ENCODE measurements at places on chromosomes 7 and 10.

DNA sequence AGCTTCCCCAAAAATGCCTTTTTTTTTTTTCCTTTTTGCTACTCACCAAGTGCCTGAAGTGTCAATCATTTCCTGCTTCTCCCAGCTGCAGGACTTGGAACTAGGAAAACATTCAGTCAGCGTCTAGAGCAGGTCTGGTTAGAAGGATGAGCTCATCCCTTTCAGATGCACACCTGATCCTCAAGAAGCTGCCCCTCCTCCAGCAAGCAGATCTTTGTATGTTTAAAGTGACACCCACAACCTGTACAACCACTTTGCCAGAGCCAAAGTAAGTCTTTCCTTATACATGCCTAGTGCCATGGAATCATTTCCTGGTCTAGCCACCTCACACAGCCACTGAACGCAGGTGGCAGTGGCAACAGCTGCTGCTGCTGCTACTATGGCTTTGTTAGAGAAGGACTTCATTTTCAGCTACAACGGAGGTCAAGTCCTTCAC lies 10.4 kb upstream of the USP54 start:
- no peak for DNase-seq

DNA sequence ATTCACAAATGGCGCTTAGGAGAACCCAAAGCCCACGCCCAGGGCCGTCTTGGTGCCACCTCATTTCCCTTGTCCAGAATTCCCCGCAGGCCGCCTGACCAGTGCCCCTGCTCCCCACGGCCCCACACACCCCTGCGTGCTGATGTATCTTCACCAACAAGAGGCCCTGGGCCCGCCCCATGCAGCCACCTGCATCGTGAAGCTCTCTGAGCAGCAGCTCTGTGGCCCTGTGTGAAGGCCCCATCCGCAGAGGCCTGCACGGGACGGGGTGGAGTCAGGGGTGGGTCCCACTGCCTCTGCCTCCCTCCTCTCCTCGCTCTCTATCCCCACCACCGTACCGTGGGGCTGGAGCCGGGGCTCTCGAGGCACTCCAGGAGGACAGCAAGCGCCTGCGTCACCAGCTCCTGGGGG lies 14.7 kb downstream of the BRAT1 start:
- no peak for DNase-seq

DNA sequence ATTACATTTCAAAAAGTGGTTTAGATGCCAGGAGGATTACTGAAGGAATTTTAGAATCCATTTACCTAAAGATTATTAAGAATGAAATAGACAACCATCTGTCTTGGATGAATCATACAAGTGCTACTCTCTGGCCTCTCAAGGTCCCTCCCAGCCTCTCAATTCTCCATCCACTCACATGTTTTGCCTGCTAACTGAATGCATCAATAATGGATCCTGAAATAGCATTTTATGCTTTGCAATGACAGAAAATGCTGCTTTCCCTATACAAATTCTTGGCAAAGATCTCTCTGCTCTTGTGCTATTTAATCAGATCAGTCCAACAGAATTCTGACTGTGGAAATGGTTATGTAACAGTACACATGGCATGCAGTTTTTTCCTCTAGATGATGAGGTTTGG lies 68.1 kb downstream of the HBP1 start:
- DNase-seq = no peak

DNA sequence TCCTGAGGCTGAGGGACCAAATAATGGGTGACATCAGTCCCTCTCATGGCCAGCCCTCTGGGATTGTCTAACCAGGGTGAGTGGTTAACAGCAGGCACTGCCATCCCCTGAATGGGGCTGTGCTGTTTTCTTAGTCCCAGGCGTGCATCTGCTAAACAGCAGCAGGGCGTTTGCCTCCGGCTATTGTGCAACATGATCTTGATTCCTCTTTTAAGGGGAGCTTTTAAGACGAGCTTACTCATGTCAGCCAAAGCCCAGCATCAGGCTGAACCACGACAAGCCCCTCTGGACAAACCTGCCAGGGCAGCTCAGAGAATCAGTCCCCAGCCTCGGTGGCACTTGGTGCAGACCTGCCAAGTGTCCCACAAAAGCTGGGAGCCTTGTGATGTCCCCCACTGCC lies 16.2 kb upstream of the IGFBP3 start:
- no peak for DNase-seq

DNA sequence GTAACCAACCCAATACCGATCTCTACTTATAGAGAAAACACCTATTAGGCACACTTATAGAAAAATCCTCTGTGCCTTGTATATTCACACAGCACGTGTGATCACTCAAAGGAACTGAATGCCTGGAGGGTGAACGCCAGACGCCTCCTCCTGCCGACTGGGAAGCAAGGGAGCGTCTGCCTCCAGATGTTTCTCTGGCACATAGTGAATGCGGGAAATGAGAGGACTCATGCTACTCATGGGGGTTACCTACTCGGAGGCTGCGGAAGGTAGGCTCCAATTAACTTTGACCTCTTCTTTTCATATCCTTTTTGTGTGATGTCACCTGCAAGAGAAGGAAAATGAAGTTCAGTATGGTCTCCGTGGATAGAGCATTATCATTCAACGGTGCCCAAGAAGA lies 203.3 kb downstream of the DIP2C start:
- DNase-seq = no peak

GRCh38 chr10:61609701-61610100 lies 53.0 kb upstream of the CABCOCO1 start:
- DNase-seq = no peak

GRCh38 chr10:78331391-78331922 lies 297.8 kb downstream of the RPS24 start:
- DNase-seq = no peak

DNA sequence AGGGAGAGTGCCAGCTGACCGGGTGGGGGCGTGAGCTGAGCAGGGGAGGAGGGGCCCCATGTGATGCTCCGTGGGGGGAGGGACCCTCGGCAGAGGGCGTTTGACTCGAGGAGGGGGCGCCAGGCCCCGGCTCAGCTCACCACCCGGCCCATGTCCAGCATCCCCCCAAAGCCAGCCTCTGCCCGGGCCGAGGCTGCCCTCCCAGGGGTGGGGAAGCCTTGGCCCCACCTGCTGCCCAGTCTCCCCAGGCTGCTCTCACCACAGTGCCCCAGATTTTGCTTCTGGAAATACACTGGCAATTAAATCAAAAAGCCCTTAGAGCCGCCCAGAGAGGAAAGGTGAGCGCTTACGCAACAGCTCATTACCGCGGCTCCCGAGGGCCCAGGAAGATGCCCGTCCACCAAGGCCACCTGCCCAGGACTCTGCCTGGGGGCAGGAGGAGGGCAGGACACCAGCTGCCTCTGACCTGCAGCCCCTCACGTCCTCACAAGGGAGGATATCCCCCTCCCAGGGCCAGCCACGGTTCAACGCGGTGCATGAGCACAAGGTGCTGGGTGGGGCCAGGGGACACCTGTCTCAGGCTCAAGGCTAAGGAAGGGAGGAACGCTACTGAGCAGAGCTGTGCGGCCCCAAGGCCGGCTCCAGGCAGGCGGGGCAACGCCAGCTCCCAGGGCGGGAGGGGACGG lies 70.0 kb upstream of the INPP5A start:
- no peak for DNase-seq

DNA sequence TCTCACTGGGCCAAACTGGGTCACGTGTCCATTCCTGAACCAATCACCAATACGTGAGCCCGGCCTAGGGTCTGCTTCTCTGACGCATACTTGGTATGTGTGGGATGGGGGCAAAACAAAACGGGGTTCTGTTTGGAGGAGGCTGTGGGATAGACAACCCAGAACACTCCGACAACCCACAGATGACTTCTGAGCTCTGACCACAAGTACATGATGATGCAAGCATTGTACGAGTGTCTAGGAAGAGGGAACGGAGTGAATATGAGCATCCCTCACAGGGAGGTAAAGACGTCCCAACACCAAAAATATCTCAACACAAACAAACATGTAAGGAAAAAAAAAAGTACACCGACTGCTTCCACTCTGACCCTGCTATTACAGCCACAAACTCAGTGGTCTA lies 5.6 kb downstream of the DAGLB start:
- DNase-seq = no peak

DNA sequence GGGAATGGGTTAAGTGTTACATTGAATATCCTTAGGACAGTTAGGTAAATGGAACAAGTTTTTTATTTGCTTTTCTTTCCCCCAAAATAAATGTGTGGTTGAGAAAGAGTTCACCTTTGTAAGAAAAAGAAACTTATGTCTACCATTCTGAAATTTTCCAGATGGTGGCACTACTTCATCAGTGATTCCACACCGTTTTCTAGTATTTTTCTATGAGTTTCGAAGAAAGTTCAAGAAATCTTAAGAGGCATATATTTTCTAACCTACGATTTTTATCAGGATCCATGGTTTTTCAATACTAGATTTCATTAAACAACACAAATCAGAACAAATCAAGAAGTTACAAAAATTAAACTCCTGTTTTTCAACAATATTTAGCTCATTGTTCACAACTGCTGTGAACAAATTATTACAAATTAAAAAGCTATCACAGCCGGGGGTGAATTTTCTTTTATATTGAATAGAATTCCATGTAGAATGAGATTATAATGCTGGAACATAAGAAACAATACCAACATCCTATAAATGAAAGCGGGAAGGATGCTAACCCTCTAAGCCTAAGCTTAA lies 163.1 kb upstream of the NPVF start:
- peak; percentile 18 for DNase-seq

GRCh38 chr7:21134631-21135030 lies 293.3 kb upstream of the SP4 start:
- no peak for DNase-seq

- no peak for DNase-seq
Measured at GRCh38 chr10:62005281-62005680, 103.8 kb downstream of the ARID5B start.

DNA sequence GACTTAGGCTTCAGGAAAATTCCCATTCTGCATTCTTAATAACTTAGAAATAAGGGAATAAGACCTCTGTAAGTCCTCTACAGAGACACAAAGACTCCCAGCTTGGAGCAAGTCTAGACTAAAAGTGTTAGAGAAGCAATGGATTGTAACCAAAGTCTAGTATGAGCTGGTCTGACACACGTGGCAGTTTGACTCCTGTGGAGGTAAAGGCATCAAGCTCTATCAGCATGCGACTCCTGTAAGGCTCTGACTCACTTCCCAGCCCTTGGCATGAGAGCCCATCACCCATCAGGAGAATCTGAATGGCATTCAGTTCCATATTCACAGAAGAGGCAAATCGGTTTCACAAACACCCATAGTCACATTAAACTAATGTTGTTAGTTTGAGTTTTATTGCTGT lies 4.4 kb upstream of the VSTM4 start:
- DNase-seq = no peak

- DNase-seq = no peak
Measured at GRCh38 chr10:113890769-113891168, 36.3 kb downstream of the NHLRC2 start.

DNA sequence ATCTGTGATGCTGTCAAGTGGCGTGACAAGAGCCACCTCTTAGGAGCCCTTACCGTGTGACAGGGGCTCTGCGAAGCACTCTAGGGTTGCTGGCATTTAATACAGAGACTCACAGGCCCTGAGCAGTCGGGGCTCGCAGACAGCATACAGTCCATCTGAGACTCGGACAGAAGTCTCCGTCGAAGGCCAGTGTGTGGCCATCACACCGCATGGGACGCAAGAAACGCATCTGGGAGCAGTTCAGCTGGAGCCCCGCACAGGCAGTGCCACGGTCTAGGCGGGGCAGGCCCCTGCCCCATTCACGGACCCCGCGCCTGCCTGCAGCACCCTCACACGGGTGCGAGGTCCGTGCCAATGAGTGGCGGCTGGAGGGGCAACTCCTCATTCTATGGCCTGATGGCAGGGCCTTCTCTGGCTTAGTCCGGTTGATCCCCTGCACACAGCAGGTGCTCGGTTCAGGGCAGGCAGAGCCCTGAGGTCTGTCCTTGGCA lies 33.6 kb downstream of the IQCE start:
- no peak for DNase-seq

DNA sequence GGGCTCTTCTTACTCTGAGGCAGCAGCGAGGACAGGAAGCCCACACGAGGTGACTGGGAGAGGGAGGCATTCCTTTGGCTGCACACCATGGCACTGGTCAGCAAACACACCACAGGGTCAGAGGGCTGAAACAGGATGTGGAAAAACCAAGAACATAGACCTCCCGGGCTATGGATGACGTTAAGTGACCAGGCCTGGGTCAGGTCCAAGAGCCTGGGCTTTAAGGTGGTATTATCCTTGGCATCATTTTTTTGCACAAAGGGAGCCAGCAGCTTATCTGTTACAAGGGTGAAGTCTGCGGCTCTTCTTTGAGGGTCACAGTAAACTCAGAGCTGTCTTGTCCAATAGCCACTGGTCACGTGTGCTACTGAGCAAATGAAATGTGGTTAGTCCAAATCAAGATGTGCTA lies 7.0 kb downstream of the WDR91 start:
- no peak for DNase-seq

- DNase-seq = no peak
Measured at GRCh38 chr7:78662939-78663338, 790.5 kb downstream of the MAGI2 start.

- no peak for DNase-seq
Measured at GRCh38 chr10:28551086-28551485, 18.2 kb downstream of the WAC start.

- DNase-seq = no peak
Measured at GRCh38 chr7:149067869-149068268, 22.6 kb downstream of the ZNF786 start.

DNA sequence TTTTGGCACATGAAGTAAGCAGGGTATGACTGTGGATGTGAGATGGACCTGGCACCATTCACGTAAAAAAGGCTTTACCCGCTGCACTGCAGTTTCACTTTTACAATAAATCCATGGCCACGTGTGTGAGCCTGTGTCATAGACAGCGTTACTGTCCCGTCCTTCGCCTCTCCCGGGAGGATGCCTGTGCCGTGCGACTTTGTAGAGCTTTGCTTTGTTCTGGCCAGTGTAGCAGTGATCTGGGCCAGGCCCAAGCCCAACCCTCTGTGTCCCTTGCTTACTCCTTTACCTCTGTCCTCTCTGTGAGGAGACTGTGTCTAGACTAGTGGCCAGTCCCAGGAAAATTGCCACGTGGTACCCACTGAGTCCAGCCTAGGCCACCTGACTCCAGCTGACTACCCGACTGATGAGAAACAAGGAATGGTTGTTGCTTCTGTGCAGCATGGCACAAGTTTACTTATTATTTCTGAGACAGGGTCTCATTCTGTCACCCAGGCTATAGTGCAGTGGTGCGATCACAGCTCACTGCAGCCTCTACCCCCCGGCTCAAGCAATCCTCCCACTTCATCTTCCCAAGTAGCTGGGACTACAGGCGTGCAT lies 48.1 kb downstream of the JAKMIP3 start:
- DNase-seq = no peak

DNA sequence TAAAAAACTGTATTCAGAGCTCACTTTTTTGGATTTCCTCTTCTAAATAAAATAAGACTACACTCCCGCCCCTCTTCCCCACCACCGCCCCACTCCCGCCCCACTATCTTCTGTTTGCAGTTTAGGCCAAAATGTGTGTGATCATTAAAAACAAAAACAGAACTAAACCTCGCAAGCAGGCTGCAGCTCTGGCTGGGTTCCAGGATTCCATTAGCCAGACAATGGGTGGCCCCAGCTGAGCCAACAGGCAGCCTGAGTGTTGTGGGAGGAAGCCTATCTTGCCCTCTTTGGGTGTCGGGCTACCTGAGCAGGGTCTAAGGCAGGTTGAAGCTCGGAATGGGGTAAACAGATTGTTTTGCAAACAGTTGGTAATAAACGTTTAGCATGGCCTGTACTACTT lies 41.7 kb downstream of the ARL4A start:
- DNase-seq = no peak
